ENCODE measurements at places on chromosomes 13 and 19.

DNA sequence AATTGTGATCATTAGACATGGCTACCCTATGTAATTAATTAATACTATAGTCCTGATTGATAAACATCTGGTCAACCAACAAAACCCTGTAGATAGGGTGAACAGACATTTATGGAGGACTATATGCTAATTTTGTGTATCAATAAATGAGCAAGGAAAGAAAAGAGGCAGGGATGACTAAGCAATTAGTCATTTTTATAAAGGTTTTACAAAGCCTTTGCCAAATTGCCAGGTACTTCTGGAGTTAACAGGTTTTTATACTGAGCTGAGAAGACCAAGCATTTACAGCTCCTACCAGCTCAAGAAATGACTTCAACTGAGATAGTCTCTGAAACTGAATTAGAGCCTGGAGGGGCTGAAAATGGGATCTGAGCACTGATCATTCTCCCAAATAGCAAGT, 186.8 kb upstream of the PRR20A start:
- H3K4me3 ChIP-seq: no peak overlapping the region
- H3K4me1 ChIP-seq: no peaks in the 10 kb centered on the region
- no peak for DNase-seq
- H3K36me3 ChIP-seq: no peaks in the 10 kb centered on the region

DNA sequence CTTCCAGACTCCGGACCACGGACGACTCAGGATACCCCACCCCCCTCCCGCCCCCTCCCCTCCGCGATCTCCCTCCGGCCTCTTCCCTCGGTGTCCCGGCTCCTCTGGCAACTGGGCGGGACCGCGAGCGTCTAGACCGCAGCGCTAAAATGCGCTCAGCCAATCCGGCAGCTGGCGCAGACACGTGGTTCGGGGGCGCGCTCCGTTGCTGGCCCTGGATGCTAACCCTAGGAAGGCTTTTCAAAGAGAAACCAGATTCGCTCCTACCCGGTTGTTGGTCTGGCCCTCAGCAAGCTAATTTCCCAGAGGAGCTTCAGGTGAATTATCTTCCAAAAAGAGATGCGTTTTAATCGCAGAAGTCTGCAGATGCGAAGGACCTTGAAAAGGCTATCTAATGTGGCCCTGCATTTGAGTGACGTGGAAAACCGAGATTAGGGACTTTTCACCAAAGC, at the start of gene DZIP1:
Gene DZIP1 (minus strand): TSS at position 106 of the 452 bp plus-strand sequence. CDS start 2,677 bp downstream, outside the sequence.
- H3K36me3 ChIP-seq: no peaks in the 10 kb centered on the region
- peak within 1 kb of the TSS; percentile 75 for H3K4me3 ChIP-seq
- H3K27ac ChIP-seq: no peak within 1 kb of the TSS
- H3K27me3 ChIP-seq: peaks cover 47% of the 10 kb centered on the region
- no peak for DNase-seq

DNA sequence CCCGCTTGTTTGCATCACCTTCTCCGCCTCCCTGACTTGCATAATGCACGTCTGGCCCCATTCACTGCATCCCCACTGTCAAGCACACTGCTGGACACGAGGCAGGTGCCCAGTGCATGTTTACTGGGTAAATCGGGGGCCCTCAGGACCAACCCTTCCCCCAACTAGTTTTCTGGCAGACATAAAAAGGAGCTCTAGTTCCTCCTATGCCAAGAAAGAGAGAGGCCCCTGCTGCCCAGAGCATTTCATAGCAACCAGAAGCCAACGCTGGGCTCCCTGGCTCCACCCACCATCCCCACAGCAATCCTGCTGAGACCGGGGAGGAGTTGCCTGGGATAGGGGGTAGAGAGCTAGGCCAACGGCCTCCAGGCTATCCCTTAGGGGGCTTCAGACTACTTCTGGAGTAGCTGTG, 23.2 kb downstream of the ANKRD27 start:
- no peak for DNase-seq
- no peaks in the 10 kb centered on the region for H3K36me3 ChIP-seq
- no peaks in the 10 kb centered on the region for H3K27me3 ChIP-seq
- H3K27ac ChIP-seq: no peak overlapping the region

DNA sequence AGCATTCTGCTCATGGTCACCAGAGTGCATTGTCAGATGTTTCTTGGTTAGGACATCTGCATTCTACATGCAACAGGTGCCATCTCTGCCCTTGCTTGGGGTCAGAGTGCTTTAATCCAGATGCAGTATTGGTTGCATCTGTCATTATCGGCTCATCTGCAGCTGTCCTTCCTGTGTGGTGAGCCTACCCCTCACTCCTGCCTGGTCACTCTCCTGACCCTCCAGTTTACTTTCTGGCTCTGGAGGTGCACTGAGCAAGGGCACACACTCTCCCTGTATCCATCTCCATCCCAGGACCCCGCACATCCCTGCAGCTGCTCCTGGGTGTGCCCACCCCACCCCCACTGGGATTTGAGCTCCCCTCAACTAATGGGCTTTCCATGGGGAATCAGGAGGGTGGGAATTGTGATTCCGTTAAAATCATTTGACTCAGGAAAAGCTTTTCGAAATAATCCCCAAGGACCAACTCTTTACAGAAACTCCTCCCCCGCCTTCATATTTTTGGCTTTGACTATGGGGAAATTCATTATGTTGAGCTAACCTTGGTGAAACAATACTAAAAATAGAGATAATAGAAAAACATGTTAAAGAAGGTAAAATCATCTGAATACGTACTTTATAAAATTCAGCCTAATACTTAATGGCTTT, 70.2 kb downstream of the COL4A2 start:
- peaks cover 3% of the 10 kb centered on the region for H3K36me3 ChIP-seq
- no peak overlapping the region for H3K27ac ChIP-seq
- DNase-seq: no peak
- peaks cover 35% of the 10 kb centered on the region for H3K27me3 ChIP-seq

- peaks cover 34% of the 10 kb centered on the region for H3K27me3 ChIP-seq
- H3K36me3 ChIP-seq: no peaks in the 10 kb centered on the region
- no peak overlapping the region for H3K4me3 ChIP-seq
- H3K4me1 ChIP-seq: no peaks in the 10 kb centered on the region
- DNase-seq: no peak
- H3K27ac ChIP-seq: no peak overlapping the region
These were observed 344.5 kb upstream of the TMTC4 start for GRCh38 chr13:101019126-101019525.

- peaks cover 47% of the 10 kb centered on the region for H3K27me3 ChIP-seq
- no peak overlapping the region for H3K4me3 ChIP-seq
- DNase-seq: no peak
- no peak overlapping the region for H3K27ac ChIP-seq
- H3K4me1 ChIP-seq: peaks cover 7% of the 10 kb centered on the region
- H3K36me3 ChIP-seq: no peaks in the 10 kb centered on the region
These were observed 86.4 kb upstream of the C1QTNF9B start for GRCh38 chr13:23983671-23984070.

DNA sequence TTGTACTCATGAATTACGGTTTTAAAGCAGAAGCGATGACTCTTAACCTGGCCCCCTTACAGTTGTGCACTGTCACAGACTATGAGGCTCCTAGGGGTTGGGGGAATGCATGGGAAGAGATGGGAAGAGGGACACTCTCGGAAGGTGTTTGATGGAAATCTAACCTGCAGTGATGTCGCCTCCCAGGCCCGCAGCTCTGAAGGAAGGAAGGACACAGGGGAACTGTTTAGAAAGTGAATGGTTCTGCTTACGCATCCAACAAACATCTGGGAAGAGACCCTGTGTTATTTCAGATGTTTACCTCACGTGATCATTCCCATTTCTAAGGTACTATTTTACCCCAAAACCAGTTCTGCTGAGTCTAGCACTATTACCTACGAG, 48.0 kb upstream of the SLC7A9 start:
- H3K4me3 ChIP-seq: no peak overlapping the region
- peaks cover 2% of the 10 kb centered on the region for H3K4me1 ChIP-seq
- DNase-seq: no peak
- H3K36me3 ChIP-seq: no peaks in the 10 kb centered on the region
- H3K27ac ChIP-seq: peak overlapping the region; percentile 57
- H3K27me3 ChIP-seq: no peaks in the 10 kb centered on the region

- peak overlapping the region; percentile 97 for H3K27ac ChIP-seq
- no peaks in the 10 kb centered on the region for H3K27me3 ChIP-seq
These were observed 1.9 kb upstream of the SH2D3A start for GRCh38 chr19:6769006-6769619.

DNA sequence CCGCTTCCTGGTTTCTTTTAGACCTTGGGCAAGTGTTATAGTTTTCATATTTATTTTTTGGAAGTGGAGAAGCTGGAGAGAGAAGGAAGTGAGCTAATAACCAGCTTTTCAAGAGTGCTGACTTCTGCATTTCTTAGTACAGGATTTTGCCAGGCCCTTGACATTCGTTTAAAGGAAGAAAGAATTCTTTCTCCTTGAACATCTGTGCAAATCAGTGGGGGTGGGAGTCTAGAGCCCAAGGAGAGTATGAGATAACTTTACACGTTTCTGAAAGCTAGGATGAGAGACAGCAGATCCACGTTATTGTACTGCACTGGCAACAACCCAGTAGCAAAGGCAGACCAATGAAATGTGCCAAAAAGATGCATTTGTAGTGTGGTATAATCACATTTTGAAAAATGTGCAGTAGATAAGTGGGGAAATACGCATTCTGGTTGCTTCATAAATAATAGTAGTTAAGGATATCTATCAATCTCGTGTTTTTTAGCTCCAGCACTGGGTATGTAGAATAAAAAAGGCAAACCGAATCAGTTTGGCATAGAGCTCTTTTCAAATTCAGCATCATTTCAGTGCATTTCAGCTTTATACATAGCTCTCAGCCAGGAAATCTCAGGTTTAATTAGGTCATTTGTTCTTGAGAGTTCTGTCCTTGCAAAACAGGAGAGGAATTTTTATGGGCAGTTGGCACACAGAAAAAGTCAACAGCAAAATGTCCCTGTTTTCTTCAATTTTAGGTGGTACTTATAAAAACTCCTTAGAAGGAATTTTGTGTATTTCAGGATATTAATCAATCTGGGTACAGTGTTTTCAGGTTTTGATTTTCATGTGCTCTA, 4.3 kb downstream of the RNF113B start:
- H3K36me3 ChIP-seq: no peaks in the 10 kb centered on the region
- no peak overlapping the region for H3K4me3 ChIP-seq
- H3K27ac ChIP-seq: no peak overlapping the region
- no peaks in the 10 kb centered on the region for H3K4me1 ChIP-seq
- no peak for DNase-seq

DNA sequence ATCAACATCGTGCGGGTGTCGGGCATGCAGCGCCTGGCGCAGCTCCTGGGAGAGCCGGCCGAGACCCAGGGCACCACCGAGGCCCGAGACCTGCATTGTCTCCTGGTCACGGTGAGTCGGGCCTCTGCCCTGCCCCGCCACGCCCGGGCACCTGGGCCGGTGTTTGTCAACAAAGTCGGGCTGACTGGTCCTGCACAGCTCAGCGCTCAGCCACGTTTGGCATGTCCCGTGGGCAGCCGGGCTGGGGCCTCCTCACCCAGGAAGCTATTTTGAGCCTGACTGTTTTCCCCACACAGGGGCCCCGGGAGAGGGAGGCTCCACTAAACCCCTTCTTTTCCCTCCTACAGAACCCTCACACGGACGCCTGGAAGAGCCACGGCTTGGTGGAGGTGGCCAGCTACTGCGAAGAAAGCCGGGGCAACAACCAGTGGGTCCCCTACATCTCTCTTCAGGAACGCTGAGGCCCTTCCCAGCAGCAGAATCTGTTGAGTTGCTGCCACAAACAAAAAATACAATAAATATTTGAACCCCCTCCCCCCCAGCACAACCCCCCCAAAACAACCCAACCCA, 1.3 kb downstream of the GADD45B start:
- DNase-seq: no peak
- peak overlapping the region; percentile 96 for H3K4me3 ChIP-seq
- peaks cover 6% of the 10 kb centered on the region for H3K36me3 ChIP-seq
- peaks cover 29% of the 10 kb centered on the region for H3K4me1 ChIP-seq
- H3K27ac ChIP-seq: peak overlapping the region; percentile 95

GRCh38 chr13:41651413-41652058, 194.2 kb downstream of the RGCC start:
- no peak overlapping the region for H3K4me3 ChIP-seq
- H3K27ac ChIP-seq: no peak overlapping the region
- H3K36me3 ChIP-seq: no peaks in the 10 kb centered on the region
- DNase-seq: no peak
- no peaks in the 10 kb centered on the region for H3K27me3 ChIP-seq
- peaks cover 3% of the 10 kb centered on the region for H3K4me1 ChIP-seq

DNA sequence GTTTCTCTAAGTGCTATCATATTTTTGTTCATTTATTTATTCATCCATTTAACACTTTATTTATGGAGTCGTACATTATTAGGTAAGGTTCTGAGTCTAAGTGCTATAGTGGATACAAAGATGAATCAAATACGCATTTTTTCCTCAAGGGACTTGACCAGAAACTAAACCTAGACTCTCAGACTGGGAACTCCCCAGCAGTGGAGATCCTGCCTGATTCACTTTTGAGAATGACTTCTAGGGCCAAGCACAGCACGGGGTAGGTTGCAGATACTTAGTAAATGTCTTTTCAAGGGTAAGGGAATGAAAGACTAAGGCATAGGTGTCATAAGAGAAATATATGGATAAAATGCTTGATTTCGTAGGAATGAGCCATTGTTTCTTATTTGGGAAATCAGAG, 7.2 kb downstream of the DNAJC15 start:
- H3K4me1 ChIP-seq: peaks cover 33% of the 10 kb centered on the region
- no peak overlapping the region for H3K27ac ChIP-seq

Measured in T-helper 17 cell (primary cell).